Stimulated activated CD8-positive, alpha-beta memory T cell treated with anti-CD3 and anti-CD28 coated beads, Interleukin-7, amount 100 ng/mL, for 24 hours (primary cell): ENCODE measurements at places on chromosomes 12 and 14.
A peak's percentile ranks its signal among the peaks of the same experiment; 100 is the strongest.

DNA sequence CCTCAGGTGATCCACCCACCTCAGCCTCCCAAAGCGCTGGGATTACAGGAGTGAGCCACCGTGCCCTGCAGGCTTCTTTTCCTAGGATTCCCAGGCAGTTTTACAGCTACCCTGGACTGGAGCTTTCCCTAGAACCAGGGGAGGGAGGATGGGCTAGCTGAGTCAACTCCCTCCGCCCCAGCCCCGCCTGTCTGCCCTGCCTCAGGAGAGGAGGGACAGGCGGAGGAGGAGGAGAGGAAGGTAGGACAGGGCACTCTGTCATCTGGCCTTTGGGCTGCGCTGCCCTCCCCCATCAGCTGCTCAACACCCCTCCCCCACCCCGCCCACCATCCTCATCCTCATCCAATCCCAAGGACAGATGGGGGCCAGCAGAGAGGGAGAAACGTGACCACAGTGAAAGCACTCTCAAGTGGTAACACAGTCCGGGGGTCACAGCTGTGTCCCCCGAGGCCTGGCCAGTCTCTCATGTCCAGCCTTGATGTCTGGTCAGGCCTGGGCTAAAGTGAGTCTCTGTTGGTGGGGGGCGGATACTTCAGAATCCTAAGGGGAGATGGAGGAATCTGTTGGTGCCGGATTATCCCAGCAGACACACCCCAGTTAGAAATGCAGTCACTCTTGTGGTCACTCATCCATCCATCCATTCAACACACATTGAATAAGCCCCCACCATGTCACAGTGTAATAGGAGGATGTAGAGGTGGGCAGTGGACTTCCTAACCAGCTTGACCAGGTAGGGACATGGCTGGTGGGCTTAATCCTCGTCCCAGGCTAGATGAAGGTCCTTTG lies 12.3 kb downstream of the FIGNL2 start:
- no peak for DNase-seq

- DNase-seq = peak; percentile 13
These were observed 771 bp downstream of the DAAM1 start for GRCh38 chr14:59189091-59189785.

GRCh38 chr14:105201156-105201924 lies 20.2 kb upstream of the NUDT14 start:
- DNase-seq = no peak

GRCh38 chr12:62631471-62632410 lies 165.1 kb downstream of the MON2 start:
- no peak for DNase-seq

DNA sequence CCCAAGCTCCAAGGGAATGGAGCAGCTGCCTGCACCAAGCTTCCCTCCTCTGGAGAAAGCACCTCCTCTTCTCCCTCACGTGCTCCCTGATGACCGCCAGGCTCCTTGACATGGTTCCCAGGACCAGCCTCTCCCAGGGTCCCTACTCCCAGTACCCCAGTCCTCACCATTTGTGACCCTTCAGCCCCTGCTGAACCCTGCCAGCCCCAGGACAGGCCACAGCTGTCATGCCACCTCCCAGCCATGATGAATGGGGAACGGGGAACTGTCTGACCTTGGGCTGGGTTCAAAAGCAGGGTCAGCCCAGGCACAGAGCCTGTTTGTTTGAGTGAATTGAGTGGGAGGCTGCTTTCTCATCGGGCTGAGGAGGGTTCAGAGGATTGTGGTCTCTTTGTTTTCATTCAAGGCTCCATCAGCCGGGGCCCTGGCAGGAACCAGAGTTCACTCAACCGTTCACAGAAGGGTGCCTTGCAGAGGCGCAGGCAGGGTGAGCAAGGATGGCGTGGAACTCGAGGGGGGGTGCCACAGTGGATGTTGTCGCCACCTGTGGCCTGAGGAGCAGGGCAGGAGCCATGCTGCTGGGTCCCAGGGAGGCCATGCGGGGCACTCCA lies 344.5 kb upstream of the SFSWAP start:
- DNase-seq = no peak

- DNase-seq = no peak
These were observed 57.6 kb downstream of the SSPN start for GRCh38 chr12:26252946-26253345.

DNA sequence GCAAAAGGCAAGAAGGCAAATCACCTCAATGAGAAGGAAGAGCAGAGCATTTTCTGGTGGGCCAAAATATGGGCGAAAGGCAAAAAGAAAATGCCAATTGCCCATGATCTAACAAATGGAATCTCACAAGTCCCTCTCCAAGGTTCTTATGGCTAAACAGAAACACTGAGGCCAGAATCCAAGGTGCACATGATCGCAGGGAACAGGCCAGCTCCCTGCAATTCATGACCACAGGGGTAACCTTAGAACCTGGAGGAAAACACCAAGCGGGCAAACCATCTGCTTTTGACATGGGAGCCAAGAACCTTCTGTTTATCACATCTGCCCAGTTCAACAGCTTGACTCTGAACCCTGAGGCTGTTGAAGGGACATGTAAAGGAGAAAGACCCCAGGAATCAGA lies 60.0 kb downstream of the NT5DC3 start:
- DNase-seq = no peak

- DNase-seq = no peak
These were observed 449.3 kb downstream of the FOXG1 start for GRCh38 chr14:29215853-29216252.

GRCh38 chr12:49947593-49948226 lies 2.8 kb upstream of the AQP2 start:
- DNase-seq = no peak

GRCh38 chr14:56199982-56200577 lies 81.9 kb downstream of the PELI2 start:
- DNase-seq = no peak

DNA sequence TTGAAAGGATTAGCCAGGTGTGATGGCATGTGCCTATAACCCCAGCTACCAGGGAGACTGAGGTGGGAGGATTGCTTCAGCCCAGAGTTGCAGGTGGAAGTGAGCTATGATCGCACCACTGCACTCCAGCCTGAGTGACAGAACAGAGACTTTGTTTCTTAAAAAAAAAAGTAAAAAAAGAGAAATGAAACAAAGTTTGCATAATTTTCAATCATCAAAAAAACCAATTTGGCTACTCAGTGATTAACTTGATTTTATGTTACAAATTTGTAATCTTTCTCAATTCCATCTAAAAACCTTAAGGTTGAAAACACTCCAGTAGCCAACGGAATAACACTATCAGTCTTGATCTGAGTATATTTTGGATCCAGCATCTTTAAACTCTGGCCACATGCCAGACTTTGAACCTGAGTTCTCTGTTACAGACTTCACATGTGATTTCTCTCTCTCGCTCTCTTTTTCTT lies 12.6 kb upstream of the DENND5B start:
- DNase-seq = no peak

DNA sequence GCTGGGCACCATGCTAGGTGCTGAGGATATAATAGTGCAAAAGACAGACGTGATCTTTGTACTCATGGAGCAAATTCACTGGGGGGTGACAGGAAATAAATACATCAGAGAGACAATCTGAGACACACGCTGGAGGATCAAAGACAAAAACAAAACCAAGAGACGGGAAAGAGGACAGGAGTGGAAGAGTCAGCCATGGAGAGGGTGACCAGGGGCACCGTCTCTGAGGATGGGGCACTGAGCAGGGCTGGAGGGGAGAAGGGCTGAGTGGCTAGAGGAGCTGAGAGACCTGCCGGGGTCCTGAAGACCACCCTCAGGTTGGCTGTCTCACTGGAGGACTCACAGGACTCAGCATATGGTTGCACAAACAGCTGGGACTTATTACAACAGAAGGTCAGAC lies 81.9 kb downstream of the TMEM132D start:
- no peak for DNase-seq

GRCh38 chr12:644818-645552 lies 18.3 kb downstream of the NINJ2 start:
- DNase-seq = no peak

- DNase-seq = no peak
These were observed 2.9 kb downstream of the MYL6 start for GRCh38 chr12:56160894-56161689.

GRCh38 chr14:21846227-21846885 lies 172.7 kb upstream of the OR4E1 start:
- DNase-seq = peak; percentile 38

DNA sequence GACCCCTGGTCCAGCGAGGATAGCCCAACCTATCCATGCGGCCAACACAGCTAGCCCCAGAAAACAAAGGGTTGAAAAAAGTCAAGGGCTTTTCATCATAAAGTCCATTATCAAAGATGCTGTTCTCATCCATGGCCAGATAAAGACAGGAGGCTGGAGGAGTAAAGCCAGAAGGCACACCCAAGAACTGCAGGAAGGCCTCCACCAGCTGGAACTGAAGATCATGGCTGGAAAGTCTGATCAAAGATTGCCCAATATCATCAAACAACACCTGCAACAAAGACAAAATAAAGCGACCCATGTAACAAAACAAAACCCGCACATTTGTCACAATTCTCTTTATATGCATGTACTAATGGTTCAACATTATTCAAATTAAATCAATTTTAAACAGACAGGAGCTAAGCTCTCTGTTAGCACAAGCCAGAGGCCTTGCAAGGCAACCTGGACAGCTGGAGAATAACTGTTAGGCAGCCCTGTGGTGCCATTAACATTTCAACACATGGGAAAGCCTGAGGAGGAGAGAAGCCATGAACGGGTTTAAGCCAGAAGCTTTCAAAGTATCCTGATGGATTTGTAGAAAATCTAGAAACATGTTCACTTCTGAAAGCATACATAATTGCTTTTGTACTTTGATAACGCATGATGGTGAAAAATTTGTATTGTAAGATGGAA lies 34.1 kb downstream of the PSMC1 start:
- DNase-seq = no peak

- no peak for DNase-seq
These were observed 1.5 kb downstream of the FSCB start for GRCh38 chr14:44505588-44505987.

GRCh38 chr12:61514016-61514415 lies 746.2 kb upstream of the USP15 start:
- DNase-seq = no peak

GRCh38 chr12:105069936-105070702 lies 14.1 kb downstream of the ALDH1L2 start:
- no peak for DNase-seq

GRCh38 chr12:108696996-108697290 lies 34.4 kb downstream of the CORO1C start:
- no peak for DNase-seq

DNA sequence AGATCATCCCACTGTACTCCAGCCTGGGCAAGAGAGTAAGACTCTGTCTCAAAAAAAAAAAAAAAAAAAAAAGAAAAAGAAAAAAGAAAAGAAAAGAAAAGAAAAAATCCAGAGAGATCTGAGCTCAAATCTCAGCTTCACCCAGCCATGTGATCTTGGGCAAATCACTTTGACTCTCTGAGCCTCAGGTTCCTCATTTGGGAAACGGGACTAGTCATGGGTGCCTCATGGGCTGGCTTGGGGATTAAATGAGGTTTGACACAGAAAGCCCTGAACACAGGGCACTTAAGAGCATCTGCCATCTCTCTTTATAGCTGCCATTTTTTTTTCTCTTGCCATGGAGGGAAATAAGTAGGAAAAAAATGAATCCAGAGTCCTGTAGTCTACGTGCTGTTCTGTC lies 86.2 kb upstream of the MYL2 start:
- DNase-seq = no peak

DNA sequence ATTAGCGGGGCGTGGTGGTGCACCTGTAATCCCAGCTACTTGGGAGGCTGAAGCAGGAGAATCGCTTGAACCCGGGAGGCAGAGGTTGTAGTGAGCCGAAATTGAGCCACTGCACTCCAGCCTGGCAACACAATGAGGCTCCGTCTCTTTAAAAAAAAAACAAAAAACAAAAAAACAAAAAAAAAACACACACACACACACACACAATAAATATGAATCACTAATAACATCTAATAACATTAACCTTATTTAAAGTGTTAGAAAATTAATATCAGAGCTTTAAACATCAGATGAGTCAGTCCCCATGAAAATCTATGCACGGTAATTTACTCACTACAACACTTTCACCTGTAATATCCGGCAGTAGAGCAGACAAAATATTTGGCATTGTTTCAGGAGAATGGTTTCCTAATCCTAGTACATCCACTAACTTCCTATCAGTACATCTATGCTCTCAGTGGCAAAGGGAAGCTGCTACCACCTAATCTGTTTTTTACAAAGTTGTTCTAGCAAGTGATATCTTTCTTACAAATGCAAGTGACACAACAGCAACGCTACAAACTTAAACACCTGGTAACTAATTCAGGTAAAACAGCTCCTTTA lies 36.2 kb downstream of the MED13L start:
- DNase-seq = no peak

- DNase-seq = no peak
These were observed 624.1 kb upstream of the FOXG1 start for GRCh38 chr14:28142400-28143015.

DNA sequence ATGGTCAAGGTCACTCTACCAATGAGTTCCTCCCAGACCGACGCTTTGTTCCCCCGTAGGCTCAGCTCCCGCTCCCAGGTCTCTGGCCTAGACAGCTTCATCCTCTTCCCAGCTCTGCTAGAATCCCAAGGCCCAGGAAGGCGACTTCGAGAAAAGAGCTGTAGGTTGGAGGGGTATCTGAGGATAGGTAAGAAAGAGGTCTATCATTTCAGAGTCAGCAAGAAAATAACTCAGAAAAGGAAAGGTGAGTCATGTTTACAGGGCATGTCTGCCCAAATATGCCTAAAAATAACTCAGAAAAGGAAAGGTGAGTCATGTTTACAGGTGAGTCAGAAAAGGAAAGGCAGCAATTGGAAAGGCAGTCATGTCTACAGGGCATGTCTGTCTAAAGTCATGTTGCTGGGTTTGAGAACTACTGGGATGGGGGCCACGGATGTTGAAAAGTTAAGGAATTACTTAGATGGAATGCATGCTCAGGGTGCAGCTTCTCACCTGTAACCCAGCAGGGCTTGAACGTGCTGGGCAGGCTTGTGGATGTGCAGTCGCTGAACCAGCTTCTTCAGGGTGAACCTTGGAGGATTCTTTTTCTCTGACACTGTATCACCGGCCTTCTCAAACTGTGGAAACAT lies 12.2 kb downstream of the TEP1 start:
- no peak for DNase-seq

DNA sequence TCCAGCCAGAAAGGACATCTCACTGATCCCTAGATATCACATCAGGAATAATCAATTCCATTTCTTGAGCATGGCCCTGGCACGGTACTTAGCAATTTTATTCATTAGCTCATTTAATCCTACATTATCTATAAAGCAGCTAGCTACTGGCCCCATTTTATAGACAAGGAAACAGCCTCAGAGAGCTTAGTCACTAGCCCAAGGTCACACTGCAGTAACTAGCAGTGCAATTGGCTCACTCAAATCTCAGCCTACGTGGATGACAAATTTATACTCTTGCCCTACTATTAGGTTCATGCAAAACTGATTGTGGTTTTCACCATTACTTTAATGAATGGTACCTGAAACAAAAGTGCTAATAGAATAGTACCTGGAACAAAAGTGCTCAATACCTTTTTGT lies 41.7 kb downstream of the NUAK1 start:
- no peak for DNase-seq

DNA sequence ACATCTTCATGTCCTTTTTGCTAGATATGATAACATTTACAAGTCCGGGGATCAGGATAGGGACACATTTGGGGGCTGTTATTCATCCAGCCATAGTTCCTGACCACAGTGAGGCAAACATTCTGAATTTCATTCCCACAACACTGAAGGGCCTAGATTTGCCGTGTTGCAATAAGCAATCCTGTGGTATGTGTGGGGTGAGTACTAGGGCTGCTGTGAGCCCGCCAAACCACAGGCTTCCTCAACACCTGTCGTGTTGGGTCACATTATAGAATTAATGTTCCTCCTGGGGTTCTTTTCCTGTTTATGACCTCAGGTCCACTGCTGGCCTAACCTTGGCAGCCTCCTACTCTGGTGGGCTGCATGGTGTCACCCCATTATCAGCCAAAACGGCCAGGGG lies 119.2 kb downstream of the TBC1D30 start:
- no peak for DNase-seq
